B cell (primary cell): ENCODE measurements at places on chromosomes 2 and 18. TPM values are rescaled to one million over a fixed set of nuclear protein-coding genes. Genes with fewer than 3 reads are reported as not detected.

SCN3A gene
- 6.0 and 6.1 TPM in 2 replicates for total RNA-seq

UPP2 gene
- total RNA-seq, result not detected in 2 replicates

GKN2 gene
- not detected in 2 replicates for total RNA-seq

NMUR1 gene
- 0.10 TPM in 1 of 2 replicates, not detected in the other for total RNA-seq
